ENCODE measurements at places on chromosomes 7 and 10.
A peak's percentile ranks its signal among the peaks of the same experiment; 100 is the strongest.

- no peak for DNase-seq
Observed at GRCh38 chr7:155844526-155844925, 32.3 kb upstream of the SHH start.

DNA sequence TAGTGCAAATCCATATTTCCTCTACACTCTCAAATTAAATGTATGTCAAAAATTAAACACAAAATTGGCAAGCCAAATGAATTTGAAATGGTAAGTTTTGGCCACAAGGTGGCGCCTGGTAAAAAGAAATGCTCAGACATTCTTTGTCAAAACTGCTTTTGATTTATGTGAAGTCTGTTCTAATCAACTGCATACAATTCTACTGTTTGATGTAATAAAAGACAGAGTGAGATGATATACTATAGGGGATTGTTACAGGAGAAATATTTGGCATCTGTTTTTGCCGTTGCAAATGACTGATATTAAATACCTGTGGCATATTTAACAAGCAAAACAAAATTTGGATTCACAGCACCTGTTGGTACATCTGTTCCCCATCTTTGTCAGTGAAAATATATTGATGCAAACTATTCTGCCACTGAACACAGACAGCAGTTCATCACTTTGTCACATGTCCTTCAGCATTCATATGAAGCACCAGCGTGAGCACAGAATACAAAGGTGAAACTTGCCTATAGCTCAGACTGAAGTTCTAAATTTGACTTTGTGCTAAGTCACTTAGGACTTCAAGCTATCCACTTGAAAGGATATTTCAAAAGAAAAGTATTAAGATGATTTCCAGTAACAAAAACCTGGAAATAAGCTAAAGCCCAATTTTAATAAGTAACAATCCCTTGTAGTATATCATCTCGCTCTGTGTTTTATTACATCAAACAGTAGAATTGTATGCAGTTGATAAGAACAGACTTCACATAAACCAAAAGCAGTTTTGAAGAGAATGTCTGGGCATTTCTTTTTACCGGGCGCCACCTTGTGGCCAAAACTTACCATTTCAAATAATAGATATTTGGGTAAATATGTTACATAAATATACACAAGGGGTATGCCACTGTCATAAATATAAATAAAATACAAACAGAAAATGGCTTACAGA, 10.2 kb upstream of the CH25H start:
- peak; percentile 55 for DNase-seq

- DNase-seq: no peak
Observed at GRCh38 chr10:84590327-84591193, 262.2 kb downstream of the CCSER2 start.

DNA sequence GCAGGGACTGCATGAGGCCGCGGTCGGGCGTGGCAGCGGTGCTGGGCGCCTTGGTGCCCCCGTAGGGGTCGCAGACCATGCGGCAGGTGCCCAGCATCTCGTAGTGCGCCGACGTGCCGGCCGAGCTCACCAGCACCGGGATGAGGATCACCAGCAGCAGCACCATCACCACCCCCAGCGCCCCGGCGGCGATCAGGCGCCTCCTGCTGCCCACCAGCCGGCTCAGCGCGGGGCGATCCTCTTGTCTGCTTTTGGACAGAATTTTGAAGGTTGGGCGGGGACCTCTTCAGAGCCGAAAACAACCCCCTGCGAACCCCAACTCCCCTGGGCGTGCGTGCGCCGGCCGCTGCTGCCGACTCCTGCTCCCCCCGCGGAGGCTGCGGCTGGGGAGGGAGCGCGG, 779 bp downstream of the C1QL3 start:
- DNase-seq: peak; percentile 24

- DNase-seq: no peak
Observed at GRCh38 chr7:71021131-71021530, 110.8 kb upstream of the GALNT17 start.

DNA sequence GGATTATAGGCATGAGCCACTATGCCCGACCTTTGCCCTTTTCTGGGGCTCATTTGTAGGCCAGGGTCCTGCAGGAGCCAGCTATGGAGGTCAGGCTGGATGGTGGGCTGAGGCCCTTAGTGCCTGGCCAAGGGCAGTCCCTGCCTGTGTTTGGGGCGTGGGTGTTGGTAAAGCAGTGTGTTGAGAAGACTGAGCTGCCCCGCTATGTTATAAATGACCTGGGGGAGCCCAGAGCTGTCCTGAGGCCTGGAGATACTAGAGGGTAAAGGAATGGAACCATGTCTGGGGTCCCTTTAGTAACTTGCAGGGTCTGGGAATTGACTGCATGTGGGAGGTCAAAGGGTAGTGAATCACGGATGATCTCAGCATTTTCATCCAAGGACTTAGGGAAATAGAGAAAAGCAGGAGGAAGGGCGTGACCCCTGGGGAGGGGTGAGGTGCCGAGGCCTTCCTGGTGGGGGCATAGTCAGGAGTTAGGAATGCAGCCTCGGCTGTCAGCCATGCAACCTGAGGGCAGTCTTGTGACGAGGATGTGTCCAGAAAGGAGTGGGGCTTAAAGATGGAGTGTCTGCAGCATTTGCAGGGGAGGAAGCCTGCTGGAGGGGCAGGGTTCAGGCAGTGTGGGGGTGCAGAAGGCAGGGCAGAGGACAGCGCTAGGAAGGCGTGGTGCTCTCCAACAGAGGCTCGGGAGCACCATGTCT, 31.5 kb downstream of the TMEM248 start:
- DNase-seq: no peak

GRCh38 chr10:72270607-72271281, 3.0 kb upstream of the DDIT4 start:
- DNase-seq: no peak

DNA sequence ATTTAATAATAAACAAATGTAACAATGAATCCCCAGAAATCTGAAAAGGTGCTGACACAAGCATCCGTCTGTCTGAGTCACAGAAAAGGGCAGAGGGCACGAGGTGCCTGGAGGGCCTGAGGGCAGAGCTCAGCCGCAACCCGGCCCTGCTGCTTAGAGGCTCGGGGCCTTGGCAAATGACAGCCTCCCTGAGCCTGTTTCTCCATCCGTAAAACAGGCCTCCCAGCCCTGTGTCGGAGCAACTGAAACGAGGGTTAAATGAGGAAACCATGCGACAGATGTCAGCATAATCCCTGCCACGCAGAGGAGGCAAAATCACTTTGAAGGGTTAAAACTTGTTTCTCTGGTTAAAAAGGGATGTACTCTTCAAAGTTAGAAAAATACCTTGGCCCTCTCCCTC, 24.9 kb downstream of the NUDT1 start:
- DNase-seq: no peak

DNA sequence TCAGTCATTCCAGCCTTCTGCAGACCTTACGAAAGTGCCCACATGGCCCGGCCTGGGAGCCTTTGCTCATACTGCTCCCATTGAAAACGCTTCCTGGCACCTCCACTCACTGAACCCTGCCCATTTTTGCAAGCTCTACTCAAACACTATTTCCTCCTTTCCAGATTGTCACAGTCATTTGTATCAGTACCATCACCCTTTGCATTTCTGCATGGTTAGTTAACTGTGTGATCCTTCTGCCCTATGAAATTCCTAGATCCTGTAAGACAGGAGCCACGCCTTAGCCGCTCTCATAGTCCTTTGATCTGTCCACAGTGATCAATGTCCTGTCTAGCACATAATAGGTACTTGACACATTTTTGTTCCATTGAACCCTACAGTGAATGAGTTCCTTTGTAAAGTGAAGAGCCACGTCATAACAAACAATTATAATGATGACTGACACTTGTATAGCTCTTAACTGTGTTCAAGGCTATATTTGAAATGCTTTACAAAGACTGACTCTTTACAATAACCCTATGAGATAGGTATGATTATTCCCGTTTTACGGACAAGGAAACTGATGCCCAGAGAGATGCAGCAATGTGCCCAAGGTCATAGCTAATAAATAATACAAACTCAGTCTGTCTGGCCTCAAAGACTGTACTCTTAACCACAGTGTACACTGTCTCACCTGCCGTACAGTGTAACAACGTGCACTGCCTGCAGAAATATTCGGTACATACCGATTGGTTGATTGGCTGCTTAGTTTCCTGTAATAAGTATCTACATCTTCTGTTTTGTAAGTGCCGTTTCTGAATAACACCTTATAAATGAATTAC, 16.6 kb upstream of the ITIH2 start:
- DNase-seq: no peak

GRCh38 chr7:94698275-94698674, 42.3 kb upstream of the SGCE start:
- no peak for DNase-seq

GRCh38 chr10:132641966-132642731, 104.6 kb downstream of the INPP5A start:
- no peak for DNase-seq

GRCh38 chr7:51035716-51036115, 253.0 kb upstream of the GRB10 start:
- DNase-seq: no peak

GRCh38 chr7:47078241-47078640, 503.7 kb downstream of the TNS3 start:
- no peak for DNase-seq

Data from stimulated activated CD4-positive, alpha-beta T cell treated with anti-CD3 and anti-CD28 coated beads, Interleukin-1b, Interleukin-23, amount 100 ng/mL, for 48 hours (primary cell).